ENCODE measurements at places on chromosomes 7 and 10.
A peak's percentile ranks its signal among the peaks of the same experiment; 100 is the strongest.

DNA sequence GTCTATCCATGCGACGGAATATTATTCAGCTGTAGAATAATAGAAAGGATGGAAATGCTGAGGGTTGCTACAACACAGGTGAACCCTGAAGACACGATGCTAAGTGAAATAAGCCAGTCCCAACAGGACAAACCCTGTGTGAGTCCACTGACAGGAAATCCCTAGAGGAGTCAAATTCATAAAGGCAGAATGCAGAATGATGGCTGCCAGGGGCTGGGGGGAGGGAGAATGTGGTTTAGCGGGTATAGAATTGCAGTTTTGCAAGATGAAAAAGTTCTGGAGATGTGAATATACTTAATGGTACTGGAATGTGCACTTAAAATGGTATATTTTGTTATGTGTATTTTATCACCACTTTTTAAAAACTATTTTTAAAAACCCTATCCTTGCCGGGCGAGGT is 36.9 kb upstream of the DOCK1 start:
- no peak for DNase-seq

DNA sequence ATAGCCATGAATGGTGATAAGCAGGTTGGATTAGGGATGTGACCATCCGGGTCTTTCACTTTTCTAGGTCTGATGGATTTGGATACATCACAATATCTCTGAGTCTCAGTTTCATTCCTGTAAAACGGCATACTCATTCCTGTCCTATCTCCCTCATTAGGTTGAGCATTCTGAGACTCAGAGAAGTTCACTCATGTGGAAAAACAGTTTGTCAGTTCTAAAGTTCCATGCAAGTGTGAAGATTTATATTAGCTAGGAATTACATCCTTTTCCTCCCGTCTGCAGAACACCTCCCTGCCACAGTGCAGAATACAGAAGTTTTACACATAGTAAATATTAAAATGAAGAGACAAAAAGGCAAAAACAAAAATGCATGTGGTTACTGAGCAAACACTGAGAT is 94.2 kb upstream of the SLC25A13 start:
- DNase-seq: no peak

DNA sequence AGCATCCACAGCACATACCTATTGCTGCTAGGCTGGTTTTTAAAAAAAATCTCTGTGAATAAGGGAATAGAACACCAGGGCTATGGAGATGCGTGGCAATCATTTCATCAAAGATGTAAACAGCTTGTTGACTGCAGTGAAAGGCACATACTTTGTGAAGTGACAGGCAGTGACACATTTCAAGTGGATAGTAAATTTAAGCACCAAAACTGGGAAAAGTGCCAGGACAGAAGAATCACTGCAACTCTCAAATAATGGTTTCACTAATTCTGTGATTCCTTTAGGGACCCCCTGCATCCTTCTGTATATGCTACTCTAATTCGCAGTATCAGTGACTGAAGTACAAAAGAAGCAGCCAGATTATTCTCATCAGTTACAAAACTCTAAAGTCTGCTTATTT is 145.2 kb upstream of the KLF14 start:
- no peak for DNase-seq

- no peak for DNase-seq
Observed at GRCh38 chr10:125548878-125549277, 134.1 kb downstream of the TEX36 start.

DNA sequence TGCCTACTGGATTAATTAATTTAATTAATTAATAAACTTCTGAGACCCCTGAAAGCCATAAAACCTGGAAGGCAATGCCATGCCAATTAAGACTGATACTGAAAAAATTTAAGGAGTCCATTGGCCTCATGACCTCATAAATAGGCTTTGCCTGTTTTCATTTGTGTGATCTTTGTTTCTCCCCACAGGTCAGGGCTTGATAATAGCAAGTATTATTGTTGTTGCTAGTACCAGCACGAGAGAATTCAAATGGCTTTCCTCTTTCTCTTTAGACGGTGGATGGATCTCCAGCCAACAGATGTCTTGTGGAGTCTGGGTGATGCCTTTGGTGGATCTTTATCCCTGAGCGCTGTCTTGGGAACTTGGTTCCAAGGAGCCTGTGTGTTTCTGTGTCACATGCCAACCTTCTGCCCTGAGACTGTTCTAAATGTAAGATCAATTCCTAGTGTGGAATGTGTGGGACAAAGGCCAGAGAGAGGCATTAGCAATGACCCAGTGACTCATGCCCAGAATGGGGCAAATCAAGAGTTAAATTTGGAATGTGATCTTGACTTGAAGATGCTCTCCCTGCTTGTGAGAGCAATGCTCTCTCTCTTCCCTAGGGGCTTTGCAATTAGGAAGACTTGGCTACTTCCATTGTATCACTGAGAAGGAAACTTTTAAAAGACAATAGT is 17.7 kb downstream of the ACSM6 start:
- no peak for DNase-seq

DNA sequence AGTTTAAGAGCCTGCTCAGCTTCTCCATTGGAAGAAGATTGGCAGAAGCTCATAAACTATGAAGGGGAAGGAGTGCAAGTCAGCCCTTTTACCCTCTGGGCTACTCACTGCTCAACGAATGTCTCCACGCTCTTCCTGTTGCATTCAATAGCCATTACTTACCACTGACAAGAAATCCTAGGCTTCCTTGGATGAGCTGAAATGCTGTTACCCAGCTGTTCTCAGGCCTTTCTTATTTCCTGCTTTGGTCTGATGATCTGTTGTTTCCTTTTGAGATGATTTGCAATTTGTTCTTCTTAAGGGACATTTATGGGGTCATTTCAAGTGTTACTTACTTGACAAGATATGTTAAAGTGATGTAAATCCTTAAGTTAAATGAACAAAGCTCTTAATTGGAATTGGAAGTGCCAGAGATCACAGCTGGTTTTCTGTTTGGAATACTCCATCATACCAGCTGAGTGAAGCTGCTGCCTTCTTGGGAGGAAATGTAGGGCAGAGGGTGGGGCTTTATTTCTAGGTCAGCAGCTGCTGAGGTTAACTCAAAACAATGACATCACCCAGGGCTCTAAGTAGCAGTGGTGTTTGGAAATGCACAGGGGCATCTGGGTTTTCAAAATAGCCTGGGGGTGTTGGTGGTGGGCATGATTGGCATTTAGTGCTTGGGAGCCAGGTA is 170.0 kb downstream of the PRKCQ start:
- no peak for DNase-seq

GRCh38 chr10:71494980-71495381 is 98.3 kb downstream of the CDH23 start:
- DNase-seq: peak; percentile 14

- DNase-seq: no peak
Observed at GRCh38 chr7:73716318-73716890, 3.1 kb downstream of the STX1A start.

DNA sequence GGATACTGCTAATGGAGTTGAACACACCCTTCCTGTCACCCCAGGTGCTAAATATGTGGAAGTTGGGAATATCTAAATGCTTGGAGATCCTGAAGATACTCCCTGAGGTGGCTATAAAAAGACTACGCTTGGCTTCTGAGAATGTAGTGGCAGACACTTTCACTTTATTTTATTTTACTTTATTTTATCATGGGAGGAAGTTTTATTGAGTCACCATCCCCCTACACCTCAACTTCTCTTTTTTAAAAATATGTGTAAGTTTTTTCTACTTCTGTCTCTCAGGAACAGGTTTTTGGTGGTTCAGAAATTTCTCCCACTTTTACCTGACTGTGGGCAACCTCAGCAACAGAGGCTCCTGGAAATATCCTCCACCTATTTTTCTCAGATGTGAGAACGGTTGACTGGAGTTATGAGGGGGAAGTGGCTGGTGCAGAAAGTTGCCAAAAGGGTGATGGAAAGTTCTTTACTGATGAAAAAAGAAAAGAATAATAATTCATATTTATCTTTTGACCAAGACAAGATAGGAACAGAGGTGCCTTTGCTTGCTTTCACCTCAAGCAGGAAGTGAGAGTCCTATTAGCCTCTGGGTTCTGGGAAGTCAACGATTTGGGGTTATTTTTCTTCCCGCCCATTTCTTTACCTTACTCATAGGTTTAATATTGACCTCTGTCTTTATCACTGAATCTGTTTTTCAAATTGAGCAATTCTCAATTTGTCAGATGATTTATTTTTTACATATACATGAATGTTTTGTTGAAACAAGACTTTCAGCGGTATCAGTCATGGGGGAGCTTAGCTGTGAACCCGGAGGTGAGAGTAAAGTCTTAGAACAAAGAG is 103.6 kb downstream of the AHR start:
- no peak for DNase-seq

- DNase-seq: no peak
Observed at GRCh38 chr10:112946649-112947048, 3.4 kb upstream of the TCF7L2 start.

Measured in stimulated activated naive CD8-positive, alpha-beta T cell treated with anti-CD3 and anti-CD28 coated beads, Interleukin-15, Interleukin-2, amounts not matched to agents 100 U/mL and 50 U/mL, for 24 hours (primary cell).